Type B pancreatic cell (in vitro differentiated cells): ENCODE measurements at places on chromosomes 6 and 20. TPM values are rescaled to one million over a fixed set of nuclear protein-coding genes. Genes with fewer than 3 reads are reported as not detected.

GRCh38 chr6:122995921-122996793, at the start of gene CLVS2:
CLVS2 (plus strand) TSS chr6:122996235; CDS start chr6:122997778, 1,543 bp downstream.
- DNase-seq = peak; percentile 72

GRCh38 chr20:48292806-48293205, 507.5 kb upstream of the SULF2 start:
- no peak for DNase-seq

DNA sequence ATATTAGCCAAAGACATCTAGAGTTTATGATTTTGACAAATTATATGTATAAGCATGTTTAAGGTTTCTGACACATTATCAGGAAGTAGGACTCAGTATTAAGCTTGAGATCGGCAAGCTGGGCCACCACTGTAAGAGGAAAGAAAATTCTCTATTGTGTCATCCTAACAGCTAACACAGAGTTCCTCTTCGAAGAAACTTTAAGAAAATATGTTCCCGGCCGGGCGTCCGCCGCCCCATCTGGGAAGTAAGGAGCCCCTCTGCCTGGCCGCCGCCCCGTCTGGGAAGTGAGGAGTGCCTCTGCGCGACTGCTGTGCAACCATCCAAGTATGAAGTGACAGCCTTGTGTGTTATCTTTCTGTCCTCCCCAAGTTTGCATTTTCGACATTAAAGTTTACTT, 23.0 kb downstream of the USP49 start:
- no peak for DNase-seq

DNA sequence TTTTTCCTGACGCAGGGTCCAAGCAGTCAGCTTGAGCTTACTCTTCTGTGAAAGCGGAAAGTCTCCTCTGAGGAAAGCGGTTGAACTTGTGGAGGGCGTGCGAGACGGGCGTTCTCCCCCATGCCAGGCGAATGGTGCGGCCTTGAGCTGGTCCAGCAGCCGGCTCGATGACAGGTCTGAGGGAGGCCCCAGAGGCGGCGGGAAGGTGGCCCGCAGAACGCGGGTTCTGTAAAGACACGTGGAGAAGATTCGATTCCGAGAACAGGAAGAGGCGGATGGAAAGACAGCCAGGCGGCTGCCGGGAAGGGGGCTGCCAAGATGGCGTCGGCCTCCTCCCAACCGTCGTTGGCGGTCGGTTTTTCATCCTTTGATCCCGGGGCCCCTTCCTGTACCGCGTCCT, 75.6 kb upstream of the TXNDC5 start:
- no peak for DNase-seq

GRCh38 chr6:106739387-106739786, 110.0 kb downstream of the QRSL1 start:
- DNase-seq = no peak

Gene HSPA12B
- 0.10 and 5.2 TPM in 2 replicates for total RNA-seq

Gene CLDN20
- total RNA-seq = not detected in 2 replicates
